CD4-positive, alpha-beta T cell treated with Interleukin-4 for 1 hour (primary cell): ENCODE measurements at places on chromosomes 4 and X.

DNA sequence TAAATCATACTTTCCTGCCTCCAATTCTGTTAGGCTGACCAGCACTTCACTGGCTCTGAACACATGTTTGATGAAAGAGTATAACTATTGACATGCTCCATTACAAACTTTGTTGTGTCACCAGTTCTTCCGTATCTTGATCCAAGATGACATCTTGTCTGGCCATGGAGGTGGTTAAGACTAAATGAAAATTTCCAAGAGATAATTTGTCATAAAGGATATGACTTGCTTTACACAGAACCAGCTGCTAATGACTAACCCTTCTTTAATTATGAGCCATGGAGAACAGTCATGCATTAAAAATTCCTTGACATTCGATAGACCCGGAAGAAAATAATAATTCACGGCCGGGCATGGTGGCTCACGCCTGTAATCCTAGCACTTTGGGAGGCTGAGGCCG, 17.7 kb upstream of the N4BP2 start:
- DNase-seq: no peak

DNA sequence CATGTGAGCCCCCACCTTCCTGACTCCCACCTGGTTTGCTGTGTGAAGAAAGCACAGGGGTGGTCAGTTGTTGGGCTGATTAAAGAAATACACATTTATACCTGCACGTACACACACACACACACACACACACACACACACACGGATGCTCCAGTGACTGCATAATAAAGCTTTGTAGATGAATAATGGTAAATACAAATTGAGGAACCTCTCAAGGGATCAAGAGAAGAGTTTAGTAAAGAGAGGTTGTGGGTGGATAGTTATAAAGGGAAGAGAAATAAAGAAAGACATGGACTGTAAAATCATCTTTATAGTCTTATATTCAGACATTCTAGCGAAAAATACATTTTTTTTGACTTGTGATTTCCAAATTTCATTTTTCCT, 144.1 kb downstream of the MGST2 start:
- DNase-seq: no peak

GRCh38 chr4:144356941-144357381, 216.4 kb upstream of the GYPA start:
- DNase-seq: no peak

- no peak for DNase-seq
These were observed 21.2 kb downstream of the SRD5A3 start for GRCh38 chr4:55367084-55367722.

- DNase-seq: no peak
These were observed 305.6 kb downstream of the DCHS2 start for GRCh38 chr4:154186035-154186434.

DNA sequence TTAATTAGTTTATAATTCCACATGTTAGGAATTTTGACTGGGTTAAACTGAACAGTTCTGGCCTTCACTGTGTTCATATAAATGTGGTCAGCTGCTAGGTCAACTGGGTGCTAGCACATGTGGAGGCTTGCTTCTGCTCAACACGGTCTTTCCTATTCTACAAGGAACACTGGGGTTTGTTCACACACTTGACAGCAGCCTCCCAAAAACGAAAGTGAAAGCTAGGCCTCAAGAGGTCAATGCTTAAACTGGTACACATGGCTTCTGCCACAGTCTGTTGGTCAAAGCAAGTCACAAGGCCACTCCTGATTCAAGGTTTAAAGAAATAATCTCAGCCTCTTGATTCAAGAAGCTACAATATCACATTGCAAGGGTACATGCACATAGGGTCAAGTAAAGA, 126.5 kb downstream of the QDPR start:
- peak; percentile 18 for DNase-seq

- no peak for DNase-seq
These were observed 3.8 kb downstream of the ARHGAP10 start for GRCh38 chr4:147735413-147736301.

DNA sequence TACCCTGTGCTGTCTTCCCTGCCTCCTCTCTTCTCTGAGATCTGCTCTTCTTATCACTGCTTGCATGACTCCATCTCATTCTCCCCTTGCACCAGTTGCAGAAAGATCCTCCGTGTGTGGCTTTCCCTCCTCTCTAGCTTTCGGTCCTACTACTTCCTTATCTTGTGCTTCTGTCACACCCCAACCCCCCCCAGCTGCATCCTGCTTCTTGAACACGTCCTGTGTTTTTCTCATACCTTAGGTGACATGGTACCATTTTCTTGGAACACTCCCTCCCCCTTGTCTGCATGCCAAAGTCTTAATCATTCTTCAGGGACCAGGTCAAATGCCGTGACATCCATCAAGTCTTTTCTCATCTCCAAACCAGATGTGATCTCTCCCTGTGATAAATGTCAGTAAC, 46.4 kb downstream of the FHL1 start:
- no peak for DNase-seq

- DNase-seq: no peak
These were observed 4.7 kb upstream of the ATP1B4 start for GRCh38 chrX:120357186-120357585.

GRCh38 chr4:48664938-48665337, 115.1 kb downstream of the FRYL start:
- no peak for DNase-seq

DNA sequence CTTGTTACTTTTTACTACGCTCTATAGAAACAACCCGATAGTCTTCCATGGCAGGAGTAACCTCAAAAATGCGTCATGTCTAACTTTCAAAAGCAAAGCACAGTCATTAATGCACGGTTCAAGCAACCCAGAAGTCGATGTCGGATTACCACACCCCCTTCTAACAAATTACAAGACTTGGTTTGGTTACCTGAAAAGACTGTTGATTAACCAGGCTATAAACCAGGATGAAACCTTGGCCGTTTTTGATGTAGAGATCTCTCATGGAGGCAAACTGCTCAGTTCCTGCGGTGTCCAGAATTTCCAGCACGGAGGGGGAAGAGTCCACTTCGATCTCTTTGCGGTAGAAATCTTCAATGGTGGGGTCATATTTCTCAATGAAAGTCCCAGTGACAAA, 2.4 kb downstream of the RAP2C start:
- DNase-seq: peak; percentile 61

GRCh38 chr4:55866973-55867574, 13.6 kb downstream of the EXOC1 start:
- peak; percentile 70 for DNase-seq

DNA sequence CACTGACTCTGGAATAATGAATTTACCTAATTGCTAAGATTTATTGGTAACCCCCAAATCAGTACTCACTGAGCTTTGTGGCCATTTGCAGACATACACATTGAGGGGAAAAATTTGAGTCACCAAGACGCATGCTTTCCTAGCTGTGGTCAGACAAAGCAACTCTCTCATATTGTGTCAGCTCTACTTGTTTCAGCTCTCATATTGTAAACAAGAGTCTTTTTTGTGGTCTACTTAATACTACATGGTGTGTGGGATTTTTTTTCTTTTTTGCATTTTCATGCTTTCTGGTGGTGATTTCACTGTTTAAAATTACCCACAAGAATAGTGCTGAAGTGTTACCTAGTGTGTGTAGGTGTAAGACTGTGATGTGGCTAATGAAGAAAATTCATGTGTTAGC, 428.2 kb upstream of the GALNT7 start:
- no peak for DNase-seq

GRCh38 chrX:130118441-130119311, 8.4 kb upstream of the ELF4 start:
- no peak for DNase-seq

GRCh38 chr4:178205826-178206225, 763.6 kb upstream of the AGA start:
- DNase-seq: no peak

DNA sequence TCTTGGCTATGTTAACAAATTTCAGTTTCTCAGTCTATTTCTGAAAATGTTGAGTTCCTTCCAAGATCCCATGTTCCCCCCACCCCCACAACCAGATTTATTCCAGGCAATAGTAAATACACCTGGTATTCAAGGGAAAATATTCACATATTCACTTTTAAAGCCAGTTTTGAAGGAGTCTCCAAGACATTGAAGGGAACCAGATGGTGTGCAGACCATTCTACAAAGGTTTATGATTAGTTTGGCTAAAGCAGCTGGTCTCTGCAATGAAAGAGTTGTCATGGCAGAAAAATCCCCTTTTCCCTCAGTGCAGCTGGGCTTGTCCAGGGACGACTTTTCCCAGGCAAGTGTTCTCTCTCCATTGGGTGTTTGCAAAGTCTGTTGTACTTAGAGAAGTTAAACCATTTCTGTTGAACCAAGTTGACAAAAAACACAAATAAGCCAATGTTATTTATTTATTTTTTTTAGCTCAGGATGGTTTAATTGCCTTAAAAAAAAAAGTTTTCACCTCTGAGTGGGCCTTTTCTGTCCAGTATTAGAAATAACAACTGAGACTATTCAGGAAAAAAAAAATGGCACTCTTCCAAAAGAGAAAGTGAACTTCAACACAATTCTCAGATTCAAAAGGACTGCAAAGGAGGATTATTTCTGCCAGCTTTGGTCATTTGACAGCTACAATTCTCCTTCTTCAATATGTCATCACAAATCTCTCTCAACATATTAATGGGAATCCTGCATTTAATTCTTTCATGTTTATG, 410.6 kb downstream of the IL1RAPL1 start:
- DNase-seq: no peak

DNA sequence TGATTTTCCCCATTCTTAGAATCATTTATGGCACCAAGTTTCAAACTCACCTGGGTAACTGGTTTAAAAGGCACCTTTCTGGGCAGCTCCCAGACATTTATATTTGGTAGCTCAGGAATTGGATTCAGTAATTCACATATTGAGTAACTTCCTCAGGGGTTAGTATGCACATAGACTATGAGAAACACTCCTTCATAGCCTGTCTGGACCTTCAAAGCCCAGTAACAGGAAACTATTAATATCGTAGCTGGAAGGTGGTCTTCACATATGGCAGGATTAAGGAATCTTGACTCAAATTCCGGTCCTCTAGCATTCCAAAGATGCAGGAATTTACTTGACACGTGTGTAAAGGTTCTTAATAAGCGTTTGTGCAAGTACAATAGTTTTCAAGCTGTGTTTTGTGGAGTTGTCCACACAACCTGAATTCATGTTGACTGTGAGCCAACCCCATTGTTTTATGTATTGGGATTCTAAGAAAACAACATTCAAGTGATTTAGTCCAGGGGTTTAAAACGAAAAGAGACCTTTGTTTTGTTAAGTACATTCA, 78.4 kb downstream of the PLS3 start:
- DNase-seq: no peak

GRCh38 chr4:52576326-52576725, 82.8 kb downstream of the USP46 start:
- DNase-seq: no peak

DNA sequence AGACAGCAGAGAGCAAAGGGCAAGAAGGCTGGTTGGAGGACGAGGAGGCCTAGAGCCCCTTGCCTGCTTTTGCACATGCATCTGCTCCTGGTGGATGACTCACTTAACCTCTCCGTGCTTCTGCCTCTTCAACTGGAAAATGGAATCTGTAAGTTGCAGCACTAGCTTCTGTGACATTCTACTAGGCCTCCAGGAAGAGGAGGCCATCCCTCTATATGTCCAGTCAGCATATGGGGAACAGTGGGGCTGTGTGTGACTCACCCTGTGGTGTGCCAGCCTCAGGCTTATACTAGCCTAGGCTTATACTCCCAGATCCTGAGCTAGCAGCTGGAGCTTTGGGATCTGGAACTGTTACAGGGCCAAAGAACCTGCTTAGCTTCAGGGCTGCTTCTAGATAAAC, 36.0 kb downstream of the RTL9 start:
- no peak for DNase-seq
